ENCODE measurements at places on chromosomes 1 and 21.

GRCh38 chr1:85330711-85331290 is 54.4 kb upstream of the BCL10 start:
- no peak for DNase-seq

- no peak for DNase-seq
These were observed 13.4 kb upstream of the LAPTM5 start for GRCh38 chr1:30771005-30771404.

DNA sequence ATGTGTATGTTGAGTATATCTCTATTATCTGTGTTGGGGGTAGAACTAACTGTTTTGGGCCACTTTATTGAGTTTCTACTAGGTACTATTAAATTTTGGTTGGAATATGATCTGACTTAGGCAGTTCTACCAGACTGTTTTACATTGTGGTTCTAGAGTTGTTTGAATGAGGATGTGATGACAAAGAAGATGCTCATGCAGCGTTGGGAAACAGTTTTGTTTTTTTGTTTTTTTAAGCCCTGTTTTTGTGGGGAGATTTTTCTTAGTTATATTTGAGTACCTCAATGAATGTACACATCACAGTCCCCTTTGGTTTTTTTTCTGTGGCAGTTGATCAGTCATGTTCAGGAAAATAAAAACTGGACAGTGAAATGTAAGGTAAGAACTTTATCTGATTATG is 40.1 kb downstream of the TMED5 start:
- DNase-seq: no peak

GRCh38 chr1:86616871-86617270 is 70.0 kb downstream of the CLCA4 start:
- no peak for DNase-seq

DNA sequence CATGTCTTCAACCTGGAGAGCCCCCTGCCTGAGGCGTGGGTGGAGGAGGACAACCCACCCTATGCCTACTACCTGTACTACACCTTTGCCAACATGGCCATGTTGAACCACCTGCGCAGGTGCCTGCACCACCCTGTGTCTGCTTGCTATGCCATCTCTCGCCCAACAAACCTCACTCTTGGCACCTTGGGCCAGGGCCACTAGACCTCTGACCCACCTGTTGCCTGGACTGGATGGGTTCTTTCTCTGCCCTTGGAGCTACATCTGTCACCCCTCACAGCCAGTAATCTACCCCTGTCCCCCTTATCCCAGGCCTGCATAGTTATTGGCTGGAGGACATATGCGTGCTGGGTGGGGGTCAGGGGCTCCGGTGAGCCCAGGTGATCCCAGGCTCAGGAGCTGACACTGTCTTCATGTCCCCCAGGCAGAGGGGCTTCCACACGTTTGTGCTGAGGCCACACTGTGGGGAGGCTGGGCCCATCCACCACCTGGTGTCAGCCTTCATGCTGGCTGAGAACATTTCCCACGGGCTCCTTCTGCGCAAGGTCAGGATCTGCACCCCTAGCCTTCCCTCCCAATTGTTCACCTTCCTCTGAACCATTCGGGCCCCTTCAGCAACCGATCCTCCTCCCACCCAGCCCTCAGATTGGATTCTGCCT is 9.9 kb downstream of the AMPD2 start:
- no peak for DNase-seq

- no peak for DNase-seq
These were observed 32.8 kb downstream of the SNAP47 start for GRCh38 chr1:227768125-227768439.

GRCh38 chr1:94986783-94987182 is 59.9 kb upstream of the CNN3 start:
- DNase-seq: no peak

- DNase-seq: no peak
These were observed 93.9 kb downstream of the ATP5PO start for GRCh38 chr21:33821503-33822322.

DNA sequence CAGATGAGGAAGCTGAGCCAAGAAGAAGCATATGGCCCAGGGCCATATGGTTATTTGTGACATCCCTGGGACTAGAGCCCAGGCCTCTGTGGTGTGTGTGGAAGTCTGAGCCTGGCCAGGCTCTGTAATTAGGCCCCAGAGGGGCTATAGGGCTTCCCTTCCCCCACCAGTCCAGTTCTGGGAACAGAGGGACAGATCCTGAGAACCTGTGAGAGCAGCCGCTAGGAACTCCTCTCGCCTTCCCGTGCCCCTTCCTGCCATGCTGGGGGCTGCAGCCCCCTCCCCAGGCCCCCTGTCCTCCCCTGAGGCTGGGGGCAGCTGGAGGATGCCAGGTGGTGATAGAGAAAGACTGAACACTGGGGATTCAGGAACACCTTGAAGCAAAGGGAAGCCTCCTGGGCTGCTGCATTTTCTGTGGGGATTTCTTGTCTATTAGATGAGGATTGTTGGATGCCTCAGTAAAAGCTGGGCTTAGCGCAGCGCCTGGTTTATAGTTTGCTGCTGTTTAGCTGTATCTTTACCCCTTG is 33.3 kb downstream of the COQ8A start:
- DNase-seq: peak; percentile 93

GRCh38 chr1:156001662-156002171 is 19.0 kb downstream of the SSR2 start:
- DNase-seq: no peak

GRCh38 chr1:9594471-9595155 is 5.9 kb downstream of the TMEM201 start:
- DNase-seq: no peak

DNA sequence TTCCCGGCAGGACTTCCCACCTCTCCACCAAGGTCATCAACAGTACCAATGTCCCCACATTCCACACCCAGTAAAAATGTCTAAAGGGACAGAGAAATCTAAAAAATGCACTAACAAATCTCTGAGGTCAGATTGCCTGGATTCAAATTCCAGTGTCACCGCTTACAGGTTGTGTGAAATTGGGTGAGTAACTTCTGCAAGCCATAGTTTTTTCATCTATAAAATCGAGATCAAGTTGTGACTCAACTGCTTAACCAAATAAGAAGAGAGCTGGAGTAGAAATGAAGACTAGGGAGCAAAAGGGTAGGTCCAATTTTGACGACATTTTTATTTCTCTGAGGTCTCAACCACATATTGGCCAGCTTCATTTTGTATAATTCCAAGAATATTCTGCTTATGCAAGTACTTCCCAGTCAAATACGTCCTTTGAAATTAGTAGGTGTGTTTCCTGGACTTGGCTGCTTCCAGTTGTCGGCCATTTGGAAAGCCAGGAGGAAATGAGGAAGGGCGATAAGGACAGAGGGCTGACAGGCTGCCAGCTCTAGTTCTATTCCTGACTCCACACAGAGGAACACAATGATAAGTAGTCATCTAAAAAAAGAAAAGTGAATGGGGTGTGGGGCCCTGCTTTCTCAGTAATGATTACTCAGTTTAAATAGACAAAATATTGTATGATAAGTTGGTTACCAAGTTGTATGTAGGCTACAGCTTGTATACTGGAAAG is 57.7 kb upstream of the ZC3H11B start:
- DNase-seq: no peak

- no peak for DNase-seq
These were observed 2.1 kb downstream of the RYR2 start for GRCh38 chr1:237043846-237044636.

GRCh38 chr1:921011-921837 is 2.5 kb upstream of the SAMD11 start:
- peak; percentile 40 for DNase-seq

DNA sequence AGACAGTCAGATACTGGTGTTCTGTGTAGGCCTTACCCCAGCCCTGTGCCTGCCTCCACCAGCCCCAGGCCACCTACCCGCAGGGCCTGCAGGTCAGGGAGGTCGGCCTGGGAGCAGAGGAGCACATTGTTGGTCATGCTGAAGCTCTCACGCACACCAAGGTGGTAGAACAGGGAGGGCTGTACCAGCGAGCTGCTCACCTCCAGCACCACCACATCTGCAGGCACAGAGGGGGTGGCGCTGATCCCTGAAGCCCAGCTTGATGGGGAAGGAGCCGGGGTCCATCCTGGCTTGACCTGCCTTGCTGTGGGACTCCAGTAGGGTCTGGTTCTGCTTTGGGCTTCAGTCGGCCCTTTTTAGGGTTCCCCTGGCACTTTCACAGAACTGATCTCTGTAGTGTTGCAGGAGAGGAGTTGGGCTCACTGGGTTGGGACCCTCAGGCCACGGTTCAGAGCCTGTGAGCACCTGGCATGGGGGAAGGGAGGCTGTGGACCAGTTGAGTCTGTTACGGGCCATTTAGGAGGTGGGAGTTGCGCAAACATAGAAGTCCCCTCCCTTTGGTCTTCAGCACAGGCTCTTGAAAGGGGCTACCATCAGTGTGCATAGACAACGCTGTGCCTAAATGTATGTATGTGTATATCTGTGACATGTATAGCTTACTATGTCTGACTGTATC is 1.9 kb downstream of the MAP3K6 start:
- no peak for DNase-seq

DNA sequence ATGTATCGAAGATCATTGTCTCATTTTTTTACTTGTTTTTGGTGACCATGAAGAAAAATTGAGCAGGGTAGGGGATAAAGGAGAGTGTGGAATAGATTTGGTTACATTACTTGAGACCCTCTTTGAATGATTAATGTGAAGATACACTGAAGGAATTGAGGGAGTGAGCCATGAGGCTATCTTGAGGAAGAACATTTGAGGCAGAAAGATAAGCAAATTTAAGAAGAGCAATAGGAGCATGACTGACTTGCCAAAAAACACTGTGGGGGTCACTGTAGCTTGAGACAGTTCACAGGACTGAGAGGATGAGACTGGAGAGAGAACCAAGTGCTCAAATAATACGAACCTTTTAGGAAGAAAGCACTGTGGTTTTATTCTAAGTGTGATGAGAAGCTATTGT is 43.1 kb upstream of the PTPRC start:
- DNase-seq: no peak

- no peak for DNase-seq
These were observed 220.1 kb upstream of the SAMSN1 start for GRCh38 chr21:14766241-14766640.

- no peak for DNase-seq
These were observed 275.7 kb upstream of the C1orf174 start for GRCh38 chr1:4175566-4176405.

- no peak for DNase-seq
These were observed 34.0 kb upstream of the EDN2 start for GRCh38 chr1:41518471-41518870.

GRCh38 chr1:46822248-46822826 is 23.5 kb downstream of the CYP4B1 start:
- no peak for DNase-seq

GRCh38 chr21:37877171-37877570 is 39.1 kb downstream of the KCNJ6 start:
- DNase-seq: no peak

DNA sequence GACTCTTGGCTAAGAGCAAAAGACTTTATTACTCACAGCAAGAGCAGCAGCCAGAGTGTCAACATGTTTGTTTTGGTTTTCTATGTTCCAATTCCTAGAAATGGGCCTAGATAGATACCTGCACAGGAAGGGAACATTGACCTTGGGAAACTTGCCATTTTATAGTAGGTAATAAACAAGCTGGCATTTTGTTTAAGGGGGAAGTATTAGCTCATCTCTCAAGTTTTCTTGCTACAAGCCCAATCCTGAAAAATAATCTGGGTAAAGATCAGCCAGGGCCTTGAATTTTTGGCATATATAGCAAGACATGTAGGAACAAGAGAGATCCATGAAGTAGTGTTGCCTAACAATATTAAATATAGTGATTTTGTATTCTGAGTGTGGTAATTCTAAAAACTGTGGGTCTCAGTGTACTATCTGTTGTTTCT is 51.4 kb upstream of the RGL1 start:
- no peak for DNase-seq

GRCh38 chr1:119631433-119632102 is 16.5 kb downstream of the ZNF697 start:
- peak; percentile 47 for DNase-seq

GRCh38 chr21:37842163-37842919 is 73.9 kb downstream of the KCNJ6 start:
- DNase-seq: no peak

DNA sequence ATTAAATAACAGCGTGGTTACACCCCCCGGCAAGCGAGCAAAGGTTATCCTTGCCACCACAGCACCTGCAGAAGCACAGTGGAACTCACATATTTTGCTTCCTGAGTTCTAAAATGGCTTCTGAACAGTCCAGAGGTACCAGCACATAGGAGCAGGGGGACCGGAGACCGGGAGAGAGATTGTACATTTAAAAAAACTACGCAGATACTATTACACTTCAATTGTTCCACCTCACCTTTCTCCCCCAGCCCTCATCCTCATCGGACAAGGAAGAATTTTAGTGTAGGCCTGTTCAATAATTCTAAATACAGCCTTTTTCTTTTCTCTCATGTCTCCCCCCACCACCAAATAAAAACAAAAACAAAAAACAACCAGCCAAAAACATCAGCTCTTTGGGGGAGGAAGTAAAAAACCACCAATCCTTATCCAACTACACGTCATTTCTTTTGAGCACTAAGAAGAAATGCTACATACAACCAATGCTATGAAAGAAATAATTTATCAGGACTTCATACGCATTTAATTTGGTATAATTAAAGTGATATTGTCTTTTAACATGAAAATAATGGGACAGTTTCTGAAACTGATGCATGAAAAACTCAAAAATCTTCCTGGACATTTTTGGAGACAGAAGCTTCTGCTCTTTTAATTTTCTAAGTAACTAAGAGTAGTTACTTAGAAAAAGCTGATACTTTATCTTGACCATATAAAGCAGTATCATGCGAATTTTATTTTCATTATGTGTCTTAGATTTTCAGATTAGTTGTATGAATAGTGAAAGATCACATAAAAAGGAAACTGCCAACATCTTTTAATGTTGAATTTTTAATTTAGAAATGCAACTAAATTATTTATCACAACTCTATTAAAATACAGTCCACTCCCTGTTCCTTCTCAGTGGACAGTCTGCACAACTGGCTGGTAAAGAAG is 9.1 kb downstream of the CDKN2C start:
- DNase-seq: peak; percentile 78

- DNase-seq: no peak
These were observed 3.3 kb downstream of the HNRNPU start for GRCh38 chr1:244860914-244861610.

DNA sequence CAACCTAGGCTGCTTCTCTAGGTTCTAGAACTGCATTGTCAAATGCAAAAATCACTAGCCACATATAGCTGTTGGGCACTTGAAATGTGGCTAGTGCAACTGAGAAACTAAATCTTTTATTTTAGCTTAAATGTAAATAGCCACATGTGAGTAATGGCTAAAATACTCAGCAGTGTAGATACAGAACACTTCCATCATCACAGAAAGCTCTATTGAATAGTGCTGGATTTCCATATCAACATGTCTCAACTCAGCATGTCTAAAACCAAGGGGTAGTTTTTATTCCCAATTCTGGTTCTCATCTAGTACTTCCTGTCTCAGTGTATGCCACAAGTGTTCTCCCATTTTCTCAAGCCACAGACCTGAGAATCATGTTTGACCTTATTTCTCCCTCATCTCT is 7.5 kb upstream of the TP53BP2 start:
- no peak for DNase-seq
